Psoas muscle (tissue), 8 donors: ENCODE measurements at places on chromosomes 12 and 14. TPM values are rescaled to one million over a fixed set of nuclear protein-coding genes. Genes with fewer than 3 reads are reported as not detected.
A peak's percentile ranks its signal among the peaks of the same experiment; 100 is the strongest.

PLXNC1 gene
- 0.25 TPM for polyA plus RNA-seq

KRT2 gene
- not detected for polyA plus RNA-seq

ALX1 gene
- not detected for polyA plus RNA-seq

C12orf50 gene
- polyA plus RNA-seq, result 0.09 TPM

TRIM9 gene
- polyA plus RNA-seq, result 0.17 TPM

FBXO33 gene
- polyA plus RNA-seq, result 2.3 TPM

GLS2 gene
- 0.18 TPM for polyA plus RNA-seq

- DNase-seq, result no peak
Observed at GRCh38 chr14:33717866-33718265, 233.0 kb downstream of the EGLN3 start.

DNA sequence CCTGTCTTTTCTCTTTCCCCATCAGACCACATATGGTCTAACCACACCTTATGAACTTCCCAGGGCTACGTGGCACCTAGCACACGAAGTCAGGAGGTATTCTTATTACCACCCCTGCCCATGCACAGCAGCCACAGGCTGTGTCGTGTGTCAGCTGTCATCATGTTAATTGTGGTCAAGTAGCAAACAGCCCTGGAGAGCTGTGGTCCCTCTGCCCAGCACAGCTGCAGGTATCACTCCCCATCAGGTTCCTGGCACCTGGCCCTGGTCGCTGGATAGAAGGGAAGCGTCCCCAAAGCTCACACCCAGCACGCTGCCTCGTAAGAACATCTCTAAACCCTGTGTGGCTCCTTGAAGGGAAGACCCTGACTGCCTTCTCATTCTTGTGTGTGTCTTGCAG is 45.4 kb downstream of the CLMN start:
- no peak for DNase-seq

- DNase-seq, result no peak
Observed at GRCh38 chr14:83816761-83817160, 1713.2 kb upstream of the FLRT2 start.

DNA sequence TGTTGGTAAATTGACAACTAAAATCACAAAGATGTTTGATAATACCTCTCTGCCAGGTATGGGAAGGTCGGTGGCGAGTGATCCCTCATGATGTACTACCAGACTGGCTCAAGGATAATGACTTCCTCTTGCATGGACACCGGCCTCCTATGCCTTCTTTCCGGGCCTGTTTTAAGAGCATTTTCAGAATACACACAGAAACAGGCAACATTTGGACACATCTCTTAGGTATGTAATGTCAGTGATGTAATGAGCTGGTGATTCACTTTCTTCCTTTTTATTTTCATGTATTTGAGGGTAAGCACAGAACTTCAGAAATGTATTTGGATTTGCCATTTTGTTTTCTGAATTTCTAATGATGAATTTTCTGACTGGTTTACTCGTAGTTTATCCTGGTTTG is 42.6 kb upstream of the LRTM2 start:
- no peak for DNase-seq

DNA sequence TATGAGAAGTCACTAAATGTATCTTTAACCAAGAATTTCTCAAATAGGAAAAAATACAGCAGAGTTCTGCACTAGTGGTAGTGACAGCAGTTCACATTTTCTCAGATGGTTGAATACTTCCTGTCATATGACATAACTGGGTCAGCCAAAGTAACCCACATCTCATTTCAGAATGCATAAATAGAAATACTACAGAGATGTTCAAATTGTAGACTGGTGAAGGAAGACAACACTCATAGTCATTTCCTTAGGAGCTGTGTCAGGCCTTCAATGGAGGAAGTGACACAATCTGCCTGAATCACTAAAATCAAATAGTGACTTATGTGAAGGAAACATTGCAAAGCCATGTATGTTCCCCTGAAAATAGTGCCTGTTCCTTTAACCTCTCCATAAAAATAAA is 32.4 kb downstream of the FERMT2 start:
- no peak for DNase-seq

GRCh38 chr14:23319746-23320583 is 1.3 kb upstream of the PABPN1 start:
- no peak for DNase-seq

DNA sequence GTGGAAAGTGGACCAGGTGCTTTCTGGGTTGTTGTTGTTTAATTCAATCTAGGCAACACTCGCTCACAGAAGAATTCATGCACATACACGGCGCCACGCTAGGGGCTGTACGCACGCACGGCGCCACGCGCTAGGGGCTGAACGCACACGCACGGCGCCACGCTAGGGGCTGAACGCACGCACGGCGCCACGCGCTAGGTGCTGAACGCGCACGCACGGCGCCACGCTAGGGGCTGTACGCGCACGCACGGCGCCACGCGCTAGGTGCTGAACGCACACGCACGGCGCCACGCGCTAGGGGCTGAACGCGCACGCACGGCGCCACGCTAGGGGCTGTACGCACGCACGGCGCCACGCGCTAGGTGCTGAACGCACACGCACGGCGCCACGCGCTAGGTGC is 54.3 kb downstream of the NINJ2 start:
- DNase-seq, result no peak

GRCh38 chr12:121145221-121145620 is 12.5 kb downstream of the P2RX7 start:
- DNase-seq, result no peak

DNA sequence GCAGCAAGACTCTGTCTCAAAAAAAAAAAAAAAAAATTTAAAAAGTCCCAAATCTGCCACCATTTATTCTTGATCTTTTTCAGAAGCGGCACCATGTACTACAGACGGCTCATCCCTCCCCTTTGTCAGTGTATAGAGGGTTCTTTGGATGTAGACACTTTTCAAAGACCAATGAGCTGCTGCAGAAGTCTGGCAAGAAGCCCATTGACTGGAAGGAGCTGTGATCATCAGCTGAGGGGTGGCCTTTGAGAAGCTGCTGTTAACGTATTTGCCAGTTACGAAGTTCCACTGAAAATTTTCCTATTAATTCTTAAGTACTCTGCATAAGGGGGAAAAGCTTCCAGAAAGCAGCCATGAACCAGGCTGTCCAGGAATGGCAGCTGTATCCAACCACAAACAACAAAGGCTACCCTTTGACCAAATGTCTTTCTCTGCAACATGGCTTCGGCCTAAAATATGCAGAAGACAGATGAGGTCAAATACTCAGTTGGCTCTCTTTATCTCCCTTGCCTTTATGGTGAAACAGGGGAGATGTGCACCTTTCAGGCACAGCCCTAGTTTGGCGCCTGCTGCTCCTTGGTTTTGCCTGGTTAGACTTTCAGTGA is 6.5 kb upstream of the ACACB start:
- no peak for DNase-seq

DNA sequence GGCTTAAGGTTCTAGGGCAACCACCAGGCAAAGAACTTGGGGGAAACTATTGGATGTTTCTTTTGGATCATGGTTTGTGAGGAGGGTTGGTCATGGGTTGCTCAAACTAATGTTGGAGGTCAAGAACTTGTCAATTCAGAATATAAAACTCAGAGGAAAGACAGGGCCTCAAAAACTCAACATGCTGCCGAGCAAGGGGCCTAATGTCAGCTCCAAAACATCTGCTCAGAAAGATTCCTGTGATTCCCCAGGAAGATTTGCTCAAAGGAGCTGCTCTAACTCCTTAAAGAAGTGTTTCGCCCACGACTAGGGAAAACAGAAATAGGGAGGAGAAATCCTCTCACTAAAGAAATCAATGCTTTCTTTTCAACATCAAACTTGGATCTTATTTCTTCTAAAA is 3.7 kb upstream of the IGF1 start:
- no peak for DNase-seq

GRCh38 chr14:92369097-92369496 is 46.1 kb downstream of the SLC24A4 start:
- no peak for DNase-seq

GRCh38 chr12:24728366-24728765 is 220.5 kb downstream of the BCAT1 start:
- DNase-seq, result no peak

DNA sequence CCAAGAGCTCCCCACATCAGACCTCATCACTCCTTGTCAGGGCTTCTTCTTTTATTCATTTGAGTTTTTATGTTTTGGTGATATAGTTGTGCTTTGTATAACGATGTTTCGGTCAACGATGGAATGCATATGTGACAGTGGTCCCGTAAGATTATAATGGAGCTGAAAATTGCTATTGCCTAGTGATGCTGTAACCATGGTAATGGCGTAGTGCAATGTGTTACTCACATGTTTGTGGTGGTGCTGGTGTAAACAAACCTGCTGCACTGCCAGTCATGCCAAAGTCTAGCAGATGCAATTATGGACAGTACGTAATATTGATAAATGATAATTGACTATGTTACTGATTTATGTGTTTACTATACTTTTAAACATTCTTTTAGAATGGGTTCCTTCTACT is 16.3 kb downstream of the CYP46A1 start:
- no peak for DNase-seq

- no peak for DNase-seq
Observed at GRCh38 chr14:32679927-32680612, 258.6 kb upstream of the NPAS3 start.

DNA sequence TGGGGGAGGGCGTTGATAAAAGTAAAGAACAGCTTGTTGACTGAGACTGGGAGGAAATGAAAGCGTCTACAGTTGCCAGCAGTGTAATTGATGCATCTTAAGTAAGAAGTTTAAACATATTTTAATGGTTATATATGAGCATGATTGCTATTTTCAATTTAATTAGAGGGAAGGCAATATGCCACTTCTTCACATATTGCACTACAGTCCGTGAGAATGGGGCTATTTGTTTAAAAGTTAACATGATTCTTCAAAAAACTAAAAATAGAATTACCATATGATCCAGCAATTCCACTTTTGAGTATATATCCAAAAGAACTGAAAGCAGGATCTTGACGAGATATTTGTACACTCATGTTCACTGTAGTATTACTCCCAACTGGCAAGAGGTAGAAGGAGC is 38.3 kb upstream of the PPP2R5E start:
- DNase-seq, result no peak

- DNase-seq, result no peak
Observed at GRCh38 chr14:106842687-106843086, 1316.3 kb downstream of the TMEM121 start.

DNA sequence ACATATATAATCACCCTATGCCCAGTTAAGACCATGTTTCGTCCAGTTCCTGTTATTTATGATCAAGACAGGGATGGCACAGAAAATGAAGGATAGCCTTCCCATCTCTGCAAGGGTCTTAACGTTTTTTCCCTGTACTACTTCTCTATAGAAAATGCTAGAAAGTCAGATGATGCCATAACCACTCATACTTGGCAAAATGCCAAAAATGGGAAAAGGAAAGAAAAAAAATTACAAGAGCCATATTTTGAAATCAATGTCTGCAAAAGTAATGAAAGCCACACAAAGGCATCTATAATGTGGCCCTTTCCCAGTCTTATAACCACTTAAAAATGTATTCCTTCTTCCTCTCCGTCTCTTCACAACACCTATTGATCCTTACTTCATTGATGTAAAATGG is 1.8 kb upstream of the MYL6B start:
- DNase-seq, result no peak

GRCh38 chr12:118274066-118274465 is 98.6 kb downstream of the TAOK3 start:
- no peak for DNase-seq

DNA sequence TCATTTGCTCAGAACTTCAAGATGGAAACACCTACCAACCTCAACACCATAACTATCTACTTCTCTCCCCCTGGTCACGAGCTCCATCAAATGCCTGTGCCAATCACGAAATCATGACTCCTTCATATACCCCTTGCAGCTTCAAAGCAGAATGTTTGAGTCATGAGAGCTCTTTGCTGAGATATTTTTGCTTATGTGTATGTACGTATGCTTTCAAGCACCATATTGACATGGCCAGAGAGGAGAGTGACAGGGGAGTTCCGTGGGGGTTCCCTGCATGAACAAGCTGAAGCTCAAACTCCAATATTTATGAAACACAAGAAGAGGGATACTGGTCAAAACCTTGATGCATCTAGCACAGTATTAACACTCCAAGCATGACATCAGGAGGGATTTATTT is 374.4 kb downstream of the DPF3 start:
- DNase-seq, result no peak

- DNase-seq, result peak; percentile 35
Observed at GRCh38 chr12:66860752-66861750, 182.2 kb upstream of the GRIP1 start.

GRCh38 chr12:51970904-51971646 is 19.6 kb downstream of the ACVR1B start:
- no peak for DNase-seq

- no peak for DNase-seq
Observed at GRCh38 chr14:56569174-56569573, 10.4 kb upstream of the TMEM260 start.

DNA sequence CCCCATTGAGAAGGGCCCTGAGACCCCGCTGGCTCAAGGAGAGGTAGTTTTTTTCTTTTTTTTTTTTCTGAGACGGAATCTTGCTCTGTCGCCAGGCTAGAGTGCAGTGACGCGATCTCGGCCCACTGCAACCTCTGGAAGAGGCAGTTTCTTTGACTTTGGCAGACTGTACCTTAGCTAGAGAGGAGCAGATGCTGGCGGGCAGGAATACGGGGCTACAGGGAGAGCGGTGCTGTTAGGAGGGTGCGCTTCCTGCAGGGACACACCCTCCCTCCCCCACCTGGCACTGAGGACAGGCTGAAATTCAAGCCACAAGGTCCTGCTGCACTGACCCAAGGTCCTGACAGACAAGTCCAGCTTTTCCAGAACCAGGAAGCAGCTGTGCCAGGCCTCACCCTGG is 32.2 kb upstream of the NUDT14 start:
- DNase-seq, result no peak

DNA sequence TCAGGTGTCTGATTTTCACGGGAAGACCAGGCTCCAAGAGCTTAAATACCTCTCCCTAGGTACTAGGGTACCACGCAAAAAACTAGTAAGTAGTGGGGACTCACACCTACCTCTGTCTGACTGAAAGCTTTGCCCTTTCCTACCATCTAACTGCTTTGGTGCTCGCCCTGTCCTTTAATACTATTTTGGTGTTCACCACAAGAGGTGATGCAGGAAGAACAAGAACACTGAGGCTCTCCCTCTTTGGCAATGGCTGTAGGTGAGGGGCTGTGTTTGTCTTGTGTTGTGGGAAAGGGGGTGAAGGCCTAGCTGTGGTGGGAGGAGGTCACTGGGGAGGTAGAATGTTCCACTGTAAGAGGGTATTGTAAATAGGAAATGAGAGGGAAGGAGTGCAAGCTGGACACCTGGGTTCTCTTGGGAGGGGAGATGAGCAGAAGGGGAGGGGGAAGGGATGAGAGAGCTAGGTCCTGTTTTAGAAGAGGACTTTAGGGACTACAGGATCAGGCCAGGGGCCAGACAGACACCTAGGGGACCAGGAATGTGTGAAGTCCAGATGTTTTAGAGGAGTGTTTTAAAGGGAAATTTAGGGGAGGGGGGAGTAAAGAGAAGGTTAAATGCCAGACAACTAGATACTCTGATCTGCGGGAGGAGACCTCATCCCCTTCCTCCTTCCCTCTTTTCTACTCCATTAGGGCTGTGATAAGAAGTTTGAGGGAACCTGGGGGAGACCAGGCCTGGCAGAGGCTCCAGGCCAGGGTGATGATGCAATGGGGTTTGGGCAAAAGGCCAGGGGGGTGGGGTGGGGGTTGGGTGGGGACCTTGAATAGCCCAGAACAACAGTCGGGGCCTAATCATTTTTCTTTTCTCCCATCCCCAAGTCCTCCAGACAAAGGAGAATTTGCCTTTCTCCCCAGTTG is 2.1 kb downstream of the ITGA5 start:
- no peak for DNase-seq
